Endothelial cell (in vitro differentiated cells): ENCODE measurements at places on chromosomes 11 and 22. TPM values are rescaled to one million over a fixed set of nuclear protein-coding genes. Genes with fewer than 3 reads are reported as not detected.

DNA sequence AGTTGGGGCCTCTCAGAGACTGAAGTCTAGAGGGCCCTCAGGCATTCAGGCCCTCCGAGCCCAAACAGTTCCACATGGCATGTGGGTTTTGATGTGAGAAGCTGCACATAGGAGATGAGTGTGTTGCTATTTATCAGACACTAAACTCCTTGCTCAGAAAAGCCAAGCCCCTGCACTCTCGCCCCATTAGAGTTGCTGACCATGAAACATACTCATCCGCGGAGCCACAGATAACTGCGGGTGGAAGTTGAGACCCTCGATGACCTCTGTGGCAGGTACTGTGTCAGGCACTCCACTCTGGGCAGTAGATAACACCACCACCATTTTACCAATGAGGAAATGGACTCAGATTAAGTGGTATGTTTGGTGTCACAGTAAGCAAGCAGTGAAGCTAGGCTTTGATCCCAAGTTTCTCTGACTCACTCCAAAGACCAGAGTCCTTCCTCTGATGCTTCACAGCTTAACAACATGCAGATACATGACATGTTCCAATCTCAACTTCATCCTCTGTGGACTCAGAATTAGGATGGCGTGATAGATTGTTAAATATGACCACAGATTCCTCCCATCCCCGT is 202.1 kb downstream of the ADAMTS15 start:
- no peak for DNase-seq

- DNase-seq, result no peak
Measured at GRCh38 chr22:49899530-49899929, 18.7 kb downstream of the ALG12 start.

GRCh38 chr11:117824571-117825537 is at the start of gene FXYD2:
FXYD2 (minus strand) TSS chr11:117824744; CDS start chr11:117824678, 66 bp downstream.
- no peak for DNase-seq

DNA sequence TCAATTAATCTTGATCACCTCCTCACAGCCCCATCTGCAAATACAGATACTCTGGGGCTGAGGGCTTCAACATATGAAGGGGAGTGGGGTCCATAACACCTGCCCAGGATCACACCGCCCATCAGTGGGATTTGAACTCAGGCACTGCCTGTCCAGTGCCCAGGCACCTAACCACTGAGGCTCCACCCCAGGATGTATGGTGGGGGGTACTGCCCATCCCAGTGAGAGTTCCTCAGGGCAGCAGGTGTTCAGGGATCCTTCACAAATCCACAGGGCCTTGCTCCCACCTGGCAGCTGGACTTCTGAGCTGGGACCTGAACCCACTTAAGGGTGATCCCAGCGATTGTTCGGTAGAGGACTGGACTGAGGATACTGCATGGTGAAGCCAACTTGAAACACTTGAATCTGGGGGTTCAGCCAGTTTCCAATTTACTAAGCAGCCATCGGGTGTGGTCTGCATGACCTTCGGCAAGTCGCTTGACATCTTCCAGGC is 33.3 kb downstream of the PRDM11 start:
- no peak for DNase-seq

GRCh38 chr11:31764261-31764660 is 46.9 kb downstream of the PAX6 start:
- no peak for DNase-seq

DNA sequence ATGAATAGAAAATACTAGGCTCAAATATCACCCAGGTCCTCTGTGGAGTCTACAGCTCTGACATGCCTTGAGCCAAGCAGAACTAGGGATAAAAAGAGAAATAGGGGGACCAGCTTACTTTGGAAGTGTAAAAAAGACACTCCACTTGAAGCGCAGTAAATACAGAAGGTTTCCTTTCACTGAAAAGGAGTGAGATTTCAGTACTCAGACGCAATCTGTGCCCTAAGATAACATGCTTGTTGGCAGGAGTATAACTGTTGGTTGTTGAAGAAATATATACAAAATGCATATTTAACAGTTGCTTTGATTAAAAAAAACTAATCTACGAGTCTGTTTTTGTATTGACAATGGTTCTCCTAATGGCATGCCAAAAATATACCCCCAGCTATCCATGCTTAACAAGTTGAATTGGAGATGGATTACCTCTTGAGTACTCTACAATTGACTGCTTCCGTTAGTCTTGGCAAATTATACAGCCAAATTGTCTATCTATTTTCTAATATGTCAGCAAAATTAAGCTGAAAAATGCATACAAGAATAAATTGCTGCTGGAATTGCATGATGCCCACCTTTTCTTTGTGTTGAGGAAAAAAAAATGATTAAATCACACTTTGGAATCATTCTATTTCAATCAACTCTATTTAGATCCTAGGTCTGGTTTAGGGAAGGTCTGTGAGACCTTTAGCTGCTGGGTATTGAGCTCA is 91.6 kb downstream of the FAT3 start:
- DNase-seq, result no peak

- no peak for DNase-seq
Measured at GRCh38 chr11:73412308-73412707, 36.1 kb downstream of the RELT start.

DNA sequence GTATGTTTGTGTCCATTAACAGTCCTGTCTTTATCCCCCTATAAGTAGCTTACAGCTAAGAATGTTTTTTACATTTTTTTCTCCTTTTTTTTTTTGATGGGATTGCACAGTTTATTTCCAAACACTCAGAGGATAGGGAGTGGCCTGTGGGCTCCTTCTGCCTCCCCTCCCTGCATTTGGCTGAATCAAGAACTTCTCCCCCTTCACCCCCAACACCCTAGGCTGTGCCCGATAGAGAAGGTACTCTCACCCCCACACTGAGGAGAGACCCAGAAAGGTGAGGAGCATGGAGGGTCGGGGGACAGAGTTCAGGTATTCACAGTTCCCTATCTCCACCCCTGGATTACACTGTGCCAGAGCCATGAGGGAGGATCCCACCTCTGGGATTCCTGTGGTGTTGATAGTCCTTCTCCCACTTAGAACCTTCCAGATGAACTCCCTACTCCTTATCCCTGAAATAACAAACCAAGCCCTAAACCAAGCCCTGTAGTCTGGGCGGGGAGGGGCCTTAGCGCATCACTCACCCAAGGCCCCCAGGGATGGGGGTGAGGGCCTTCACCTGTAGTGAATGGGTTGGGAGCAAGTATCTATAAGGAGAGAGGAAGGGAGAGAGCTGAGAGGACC is 97.1 kb downstream of the ADAMTS15 start:
- DNase-seq, result no peak

DNA sequence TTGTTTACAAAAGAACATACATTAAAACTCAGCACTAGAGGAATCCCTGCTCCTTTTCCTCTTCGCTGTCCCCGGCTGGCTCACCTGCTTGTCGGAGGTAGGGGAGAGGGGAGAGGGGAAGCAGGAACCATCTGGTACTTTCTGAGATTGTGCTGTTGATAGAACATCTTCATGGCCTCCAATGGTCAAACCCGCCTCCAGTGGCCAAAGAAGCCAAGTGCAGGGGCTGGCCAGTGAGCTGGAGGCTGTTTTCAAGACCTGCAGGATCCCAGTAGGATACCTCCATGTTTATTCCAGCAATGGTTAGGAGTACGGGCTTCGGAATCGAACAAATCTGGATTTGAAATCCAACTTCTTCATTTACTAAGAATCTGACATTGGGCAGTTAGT is 92.6 kb downstream of the PKNOX2 start:
- peak; percentile 72 for DNase-seq

The CRYAB gene
- not detected for total RNA-seq

The PHOX2A gene
- not detected for total RNA-seq

The ISX gene
- not detected for total RNA-seq

The PATE2 gene
- total RNA-seq, result not detected
